ENCODE measurements at places on chromosomes 4 and X. TPM values are rescaled to one million over a fixed set of nuclear protein-coding genes. Genes with fewer than 3 reads are reported as not detected.

BBS12 gene
- 5.8 TPM for total RNA-seq

TEC gene
- 3.5 TPM for total RNA-seq

TEX13B gene
- total RNA-seq = not detected

CISD2 gene
- total RNA-seq = 30.3 TPM

PPP2R3B gene
- 20.0 TPM for total RNA-seq

QRFPR gene
- total RNA-seq = not detected

ITGB1BP2 gene
- total RNA-seq = 6.2 TPM

TLL1 gene
- 1.5 TPM for total RNA-seq

SLC26A1 gene
- total RNA-seq = 0.27 TPM

PABPC1L2A gene
- not detected for total RNA-seq

- DNase-seq = no peak
These were observed 179.1 kb upstream of the ETNPPL start for GRCh38 chr4:108941904-108942430.

- DNase-seq = no peak
These were observed 340.0 kb downstream of the DCAF12L2 start for GRCh38 chrX:125826080-125826479.

- no peak for DNase-seq
These were observed 123.5 kb downstream of the CHRNA9 start for GRCh38 chr4:40458683-40459082.

DNA sequence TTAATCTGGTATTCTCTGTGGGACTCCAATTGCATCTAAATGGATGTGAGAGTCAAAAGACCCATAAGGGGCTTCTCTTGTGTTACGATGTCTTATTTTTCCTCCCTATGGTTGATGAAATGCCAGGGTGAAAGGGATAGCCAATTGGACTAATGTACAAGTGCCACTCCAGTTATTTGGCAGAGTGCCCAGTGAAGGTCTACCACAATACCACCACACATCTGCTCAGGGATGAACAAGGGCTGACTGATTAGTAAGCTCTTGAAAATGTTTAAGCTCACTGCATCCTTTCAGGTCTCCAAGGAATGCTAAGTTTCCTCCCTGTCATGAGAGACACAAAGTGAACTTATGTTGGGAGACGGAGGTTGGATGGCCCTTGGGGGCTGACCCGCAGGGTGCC, 57.8 kb downstream of the HEPH start:
- DNase-seq = no peak

DNA sequence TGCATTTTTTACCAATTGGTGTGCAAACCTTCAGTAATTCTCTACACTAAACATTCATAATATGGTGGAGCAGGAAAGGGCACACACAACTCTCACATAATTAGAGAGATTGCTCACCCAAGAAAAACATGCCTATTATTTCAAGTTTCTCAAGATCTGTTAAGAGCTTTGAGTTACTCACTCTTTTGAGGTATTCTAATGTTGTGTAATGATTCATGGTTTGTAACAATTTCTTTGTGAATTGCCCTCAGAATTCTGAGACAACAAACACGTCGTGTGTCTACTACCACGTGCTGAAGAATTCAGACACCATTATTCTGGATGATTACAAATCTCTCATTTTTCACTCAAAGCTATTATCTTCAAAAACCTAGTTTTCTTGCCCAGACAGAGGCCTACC, 82.8 kb downstream of the PDGFC start:
- peak; percentile 74 for DNase-seq

GRCh38 chr4:150211799-150212445, 133.7 kb downstream of the DCLK2 start:
- DNase-seq = no peak

GRCh38 chr4:147596981-147597380, 20.2 kb upstream of the TMEM184C start:
- peak; percentile 76 for DNase-seq

GRCh38 chr4:48290146-48290772, 20.6 kb upstream of the TEC start:
- peak; percentile 22 for DNase-seq

GRCh38 chr4:6913350-6913905, 3.8 kb downstream of the TBC1D14 start:
- DNase-seq = no peak

GRCh38 chr4:1023075-1023640, 11.7 kb downstream of the FGFRL1 start:
- no peak for DNase-seq

GRCh38 chr4:162985131-162985530, 181.6 kb downstream of the NAF1 start:
- no peak for DNase-seq

DNA sequence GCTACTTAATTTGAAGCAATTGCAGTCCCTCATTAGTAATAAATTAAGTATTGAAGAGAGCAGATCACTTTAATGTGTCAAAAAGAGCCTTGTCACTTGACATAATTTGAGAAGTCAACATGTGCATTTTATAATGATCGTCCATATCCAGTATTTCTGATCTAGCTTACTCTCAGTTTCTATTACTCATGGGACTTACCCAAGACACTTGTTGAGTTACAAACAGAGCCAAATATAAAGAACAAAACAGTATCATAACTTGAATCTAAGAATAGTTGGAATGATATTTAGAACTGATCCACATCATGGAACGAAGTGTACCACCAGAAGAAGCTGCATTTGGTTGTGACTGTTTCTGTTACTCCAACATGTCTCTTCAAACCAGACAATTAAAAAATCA, 54.7 kb downstream of the SLITRK4 start:
- DNase-seq = no peak

Measured in fibroblast of the aortic adventitia (primary cell).